ENCODE measurements at places on chromosomes 7 and 10.
A peak's percentile ranks its signal among the peaks of the same experiment; 100 is the strongest.

- DNase-seq, result peak; percentile 65
These were observed 12.4 kb upstream of the JAZF1 start for GRCh38 chr7:28192786-28193585.

- no peak for DNase-seq
These were observed 22.9 kb upstream of the LARP4B start for GRCh38 chr10:954396-954795.

GRCh38 chr7:3432911-3433310 lies 131.9 kb downstream of the SDK1 start:
- DNase-seq, result no peak

- DNase-seq, result no peak
These were observed 39.6 kb upstream of the MET start for GRCh38 chr7:116632384-116632783.

DNA sequence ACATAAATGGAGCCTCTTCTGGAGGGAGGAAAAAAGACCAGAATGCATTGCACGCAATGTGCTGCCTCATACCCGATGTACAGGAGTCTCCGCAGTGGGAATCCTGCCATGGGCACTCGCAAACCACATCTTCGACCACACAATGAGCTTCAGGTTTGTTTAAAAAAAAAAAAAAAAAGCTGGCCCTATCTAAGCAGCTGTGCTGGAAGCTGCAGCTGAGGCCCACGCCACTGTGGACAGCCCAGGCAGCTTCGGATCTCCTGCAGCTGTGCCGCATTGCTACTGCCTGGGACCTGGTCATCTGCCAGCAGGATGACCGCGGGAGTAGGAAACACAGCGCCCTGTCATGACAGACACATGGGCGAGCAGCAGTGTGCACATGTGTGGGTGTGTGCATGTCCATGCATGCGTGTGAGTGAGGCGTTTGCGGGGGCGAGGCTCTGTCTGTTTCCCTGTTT lies 26.0 kb downstream of the EN2 start:
- no peak for DNase-seq

- DNase-seq, result no peak
These were observed 33.7 kb upstream of the ERCC6 start for GRCh38 chr10:49572594-49573114.

Data from suppressor macrophage treated with lipopolysaccharide for 4 hours (primary cell).